ENCODE measurements at places on chromosomes 4 and X. TPM values are rescaled to one million over a fixed set of nuclear protein-coding genes. Genes with fewer than 3 reads are reported as not detected.

Gene PNCK
- total RNA-seq = 1.8 TPM

Gene SLC25A43
- 34.0 TPM for total RNA-seq

Gene ELK1
- total RNA-seq = 12.3 TPM

Gene UGT2B10
- total RNA-seq = not detected

Gene SMARCA5
- 53.5 TPM for total RNA-seq

Gene TCEAL2
- not detected for total RNA-seq

Gene XKRX
- total RNA-seq = not detected

Gene IL1RAPL1
- not detected for total RNA-seq

Gene MAGEA11
- total RNA-seq = not detected

Gene H2BW2
- not detected for total RNA-seq

Gene ZAR1
- not detected for total RNA-seq

Gene TLR2
- total RNA-seq = 51.5 TPM

Gene TEX13C
- not detected for total RNA-seq

Gene IL21
- not detected for total RNA-seq

Gene CC2D2A
- 12.6 TPM for total RNA-seq

Gene TAPT1
- total RNA-seq = 26.9 TPM

Gene RHOH
- 4.1 TPM for total RNA-seq

Gene ALB
- not detected for total RNA-seq

Gene BANK1
- total RNA-seq = 15.6 TPM

Gene TCP11X2
- not detected for total RNA-seq

Gene ADGRA3
- total RNA-seq = 36.3 TPM

Gene CT45A5
- total RNA-seq = not detected

Gene ARR3
- not detected for total RNA-seq

Gene TLR8
- 4.6 TPM for total RNA-seq

Gene FGG
- total RNA-seq = not detected

Gene EPGN
- total RNA-seq = not detected

Gene CYTL1
- 0.98 TPM for total RNA-seq

Gene PAGE4
- not detected for total RNA-seq

Gene NAP1L2
- total RNA-seq = 0.22 TPM

Gene CSAG3
- not detected for total RNA-seq

Gene ATP8A1
- 38.5 TPM for total RNA-seq

Gene PABPC4L
- 2.8 TPM for total RNA-seq

Gene SEC24D
- 14.5 TPM for total RNA-seq

Gene FHIP1A
- 0.44 TPM for total RNA-seq

Gene ADH1B
- total RNA-seq = 3,428 TPM
